Uterus (tissue), 4 donors: ENCODE measurements at places on chromosomes 1 and 21. TPM values are rescaled to one million over a fixed set of nuclear protein-coding genes. Genes with fewer than 3 reads are reported as not detected.

GRCh38 chr21:42925114-42925926, at the start of gene ERVH48-1:
TSS of gene ERVH48-1 (minus strand) at chr21:42925630. CDS start at chr21:42919006, 6,624 bp downstream.
- DNase-seq: no peak

- DNase-seq: no peak
Measured at GRCh38 chr1:147824798-147825197, 64.4 kb upstream of the GJA5 start.

GRCh38 chr1:110615548-110616130, 9.5 kb upstream of the KCNA2 start:
- no peak for DNase-seq

The NOS1AP gene
- under 0.01 TPM for total RNA-seq
